Fibroblast of the conjunctiva (primary cell): ENCODE measurements at places on chromosomes 4 and X.
A peak's percentile ranks its signal among the peaks of the same experiment; 100 is the strongest.

DNA sequence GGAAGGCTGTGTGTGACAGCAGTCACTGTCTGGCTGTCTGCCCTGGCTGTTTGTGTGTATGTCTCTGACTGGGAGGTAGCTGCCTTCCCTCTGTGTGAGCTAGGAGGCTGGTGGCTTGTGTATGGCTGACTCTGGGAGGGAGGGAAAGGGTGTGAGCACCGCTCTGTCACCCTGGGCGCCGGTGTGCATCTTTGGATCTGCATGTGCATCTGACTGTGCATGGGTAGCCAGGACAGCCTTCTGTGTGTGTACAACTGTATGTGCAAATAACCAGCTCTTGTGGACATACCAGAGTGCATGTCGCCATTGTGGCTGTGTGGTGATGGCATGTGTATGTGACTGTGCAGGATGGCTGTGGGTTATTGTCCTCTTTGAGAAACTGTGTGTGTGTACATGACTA, 7.4 kb upstream of the ERAS start:
- DNase-seq: no peak

DNA sequence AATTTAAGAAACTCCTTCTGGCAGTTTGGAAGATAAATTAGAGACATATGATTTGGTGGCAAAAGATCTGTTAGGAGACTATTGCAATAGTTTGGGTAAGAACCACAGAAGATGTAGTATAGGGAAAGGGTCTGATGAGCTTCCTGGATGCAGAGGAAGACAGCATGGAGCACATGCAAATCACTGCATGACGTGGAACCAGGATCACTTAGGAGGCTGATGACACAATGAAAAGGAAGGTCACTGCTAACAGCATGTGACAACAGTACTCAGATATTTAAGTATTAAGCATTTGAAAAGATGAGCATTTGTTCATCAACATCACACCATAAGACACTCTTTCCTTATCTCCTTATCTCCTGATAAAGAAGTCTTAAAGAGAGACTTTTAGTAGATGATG, 167.8 kb upstream of the LDB2 start:
- no peak for DNase-seq

DNA sequence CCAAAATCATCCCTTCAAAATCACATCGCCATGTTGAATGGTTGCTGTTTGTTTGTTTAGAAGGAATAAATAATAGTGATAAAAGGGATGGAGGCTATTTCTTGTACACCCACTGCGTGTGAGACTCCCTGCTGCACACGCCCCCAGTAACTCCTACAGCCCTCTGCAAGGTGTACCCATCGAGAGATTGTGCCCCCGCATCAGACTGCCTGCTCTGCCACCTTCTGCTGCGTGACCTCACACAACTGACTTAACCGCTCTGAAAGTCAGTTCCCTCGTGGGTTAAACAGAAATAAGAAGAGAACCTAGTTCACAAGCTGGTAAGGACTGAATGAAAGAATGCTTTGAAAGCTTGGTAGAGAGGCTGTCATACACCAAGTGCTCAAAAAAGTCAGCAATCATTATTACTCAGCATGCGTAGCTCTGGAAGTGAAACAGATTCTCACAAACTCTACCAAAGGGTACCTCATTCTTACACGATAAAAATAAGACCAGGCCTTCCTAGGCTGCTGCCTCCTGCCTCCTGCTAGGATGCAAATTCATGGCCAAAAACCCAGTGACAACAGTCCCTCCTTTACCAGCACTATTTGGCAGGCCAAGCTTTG, 147.1 kb downstream of the CPEB2 start:
- DNase-seq: no peak

- no peak for DNase-seq
Measured at GRCh38 chrX:134545510-134545909, 85.5 kb downstream of the HPRT1 start.

DNA sequence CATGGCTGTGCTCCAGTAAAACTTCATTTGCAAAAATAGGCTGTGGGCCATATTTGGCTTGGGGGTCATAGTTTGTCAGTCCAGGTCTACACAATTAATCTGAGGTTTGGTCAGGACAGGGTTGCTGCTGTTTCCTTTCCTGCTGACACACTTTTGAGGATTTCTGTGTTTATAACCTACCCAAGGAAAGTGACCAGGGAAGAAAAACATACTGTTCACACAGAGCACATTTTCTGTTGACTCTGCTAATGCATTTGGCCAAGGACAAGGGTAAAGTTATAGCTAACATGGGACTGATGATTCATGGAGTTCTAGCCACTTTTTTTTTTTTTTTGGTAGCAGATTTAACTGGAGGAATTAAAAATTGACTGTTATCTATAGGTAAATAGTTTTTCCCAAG, 43.9 kb upstream of the GEMIN8 start:
- DNase-seq: no peak

GRCh38 chrX:112627206-112627605, 52.5 kb downstream of the LHFPL1 start:
- no peak for DNase-seq

GRCh38 chr4:158857951-158858350, 89.1 kb downstream of the FNIP2 start:
- DNase-seq: no peak

GRCh38 chr4:138242834-138243156, 646 bp upstream of the SLC7A11 start:
- DNase-seq: no peak

DNA sequence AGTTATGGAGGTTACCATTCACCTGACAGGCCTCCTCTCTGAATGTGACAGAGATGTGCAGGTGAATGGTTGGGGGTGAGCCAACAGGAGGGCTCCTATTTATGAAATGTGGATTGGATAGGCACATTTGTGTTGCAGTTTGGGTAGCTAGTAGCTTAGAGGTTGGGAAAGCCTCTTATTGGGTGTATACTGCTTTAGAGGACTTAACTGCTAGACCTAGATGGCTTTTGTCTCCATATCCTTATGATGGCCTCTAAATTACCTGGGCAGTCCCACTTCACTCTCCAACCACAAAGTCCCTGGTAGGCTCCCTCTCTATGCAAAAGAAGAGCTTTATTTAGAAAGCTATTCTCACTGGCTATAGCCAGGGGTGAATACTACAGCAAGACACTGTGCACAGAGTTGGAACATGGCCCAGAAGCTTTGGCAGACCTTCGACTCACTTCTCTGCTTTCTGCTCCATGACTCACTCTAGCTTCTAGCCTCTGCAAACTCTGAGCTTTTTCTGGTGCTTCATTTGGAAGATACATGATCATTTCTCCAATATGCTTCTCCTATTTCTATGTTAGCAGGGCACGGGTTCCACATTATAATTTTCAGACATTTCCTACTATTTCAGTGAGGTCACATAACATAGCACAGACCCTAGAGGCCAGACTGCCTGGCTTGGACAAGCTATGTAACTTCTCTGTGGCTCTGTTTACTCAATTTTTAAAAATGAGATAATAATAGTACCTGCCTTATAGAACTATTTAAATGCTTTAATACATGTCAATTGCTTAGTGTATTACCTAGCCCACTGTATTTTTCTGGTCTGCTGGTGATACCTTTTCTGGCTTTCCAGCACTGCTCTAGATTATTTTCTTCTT, 6.0 kb upstream of the VGLL1 start:
- peak; percentile 89 for DNase-seq

DNA sequence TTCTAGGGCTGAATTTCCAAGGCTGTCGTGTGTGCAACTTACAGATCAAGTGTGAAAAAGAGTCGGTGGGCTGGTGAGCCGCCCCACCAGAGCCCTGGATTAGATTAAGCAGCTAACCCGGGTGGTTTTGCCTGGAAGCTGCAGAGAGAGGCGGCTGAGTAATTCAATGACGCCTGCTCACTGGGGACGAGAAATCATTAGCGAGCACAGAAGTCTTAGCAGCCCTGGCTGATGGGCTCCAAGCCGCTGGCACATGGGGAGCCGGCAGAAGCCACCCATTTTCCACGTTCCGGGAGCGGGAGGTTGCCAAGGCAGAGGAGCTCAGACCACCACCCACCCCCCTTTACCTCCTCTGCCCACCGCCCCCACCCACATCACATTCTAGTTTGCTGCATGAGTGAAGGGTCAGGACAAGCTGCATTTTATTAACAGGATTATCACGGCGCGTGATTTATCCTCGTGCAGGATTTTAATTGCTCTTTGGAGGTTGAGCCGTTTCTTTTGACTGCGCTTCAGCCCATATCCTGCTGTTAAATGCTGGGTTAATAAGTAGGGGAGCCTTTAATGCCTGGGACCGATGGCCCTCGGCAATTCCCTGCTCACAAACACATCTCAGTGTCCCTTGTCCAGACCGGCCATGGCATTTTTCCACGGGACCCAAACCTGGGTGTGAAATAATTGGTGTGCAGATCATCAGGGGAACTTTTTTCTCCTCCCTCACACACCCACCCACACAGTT, 19.1 kb downstream of the BCOR start:
- DNase-seq: no peak

GRCh38 chr4:181307824-181308223, 935.4 kb upstream of the TENM3 start:
- no peak for DNase-seq
